Tibial artery (tissue), 4 donors: ENCODE measurements at places on chromosomes 16 and 17.

GRCh38 chr17:60036796-60037677, 41.7 kb downstream of the HEATR6 start:
- peak; percentile 71 for DNase-seq

DNA sequence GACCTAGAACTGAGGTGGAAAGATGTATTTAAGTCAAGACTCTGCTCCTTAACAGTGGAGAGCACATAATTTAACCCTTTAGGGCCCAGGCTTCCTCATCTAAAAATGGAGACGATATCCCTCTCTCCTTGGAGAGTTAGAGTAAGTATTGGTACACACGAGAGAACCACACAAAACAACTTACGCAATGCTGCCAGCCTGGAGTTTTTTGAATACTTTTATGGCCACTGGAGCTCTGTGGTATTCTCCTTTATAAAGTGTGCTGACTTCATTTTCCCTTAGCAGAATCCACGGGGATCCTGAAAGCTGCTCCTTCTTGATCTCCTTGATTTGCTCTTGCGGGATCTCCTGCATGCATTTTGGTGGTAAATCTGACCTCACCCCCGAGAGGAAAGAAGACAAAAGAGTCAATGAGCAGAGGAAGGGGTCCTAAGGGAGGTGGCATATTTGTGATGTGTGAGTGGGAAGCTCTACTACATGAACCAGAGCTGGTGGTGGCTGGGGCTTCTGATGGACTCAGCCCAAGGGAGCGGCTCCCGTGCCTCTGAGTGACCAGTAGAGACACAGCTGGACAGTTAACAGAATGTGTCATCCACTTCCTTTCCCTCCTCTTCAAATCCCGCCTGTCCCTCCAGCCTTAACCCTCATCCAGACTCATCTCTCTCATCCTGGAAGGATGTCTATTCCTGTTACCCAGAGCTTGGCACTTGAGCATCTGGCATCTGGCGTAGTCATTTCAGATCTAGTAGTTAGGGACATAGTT, 9.4 kb downstream of the MLKL start:
- DNase-seq: no peak

GRCh38 chr16:89020068-89020924, 43.3 kb upstream of the CBFA2T3 start:
- no peak for DNase-seq

- DNase-seq: no peak
Measured at GRCh38 chr17:47851764-47852112, 775 bp upstream of the SP6 start.

GRCh38 chr16:84700446-84701300, 873 bp downstream of the USP10 start:
- no peak for DNase-seq

- no peak for DNase-seq
Measured at GRCh38 chr17:57468932-57469775, 212.8 kb downstream of the MSI2 start.

- no peak for DNase-seq
Measured at GRCh38 chr16:29779474-29779873, 1.4 kb downstream of the ZG16 start.

- DNase-seq: no peak
Measured at GRCh38 chr17:6105649-6106007, 35.4 kb downstream of the WSCD1 start.

GRCh38 chr16:53090286-53090590, 35.4 kb downstream of the CHD9 start:
- DNase-seq: no peak

DNA sequence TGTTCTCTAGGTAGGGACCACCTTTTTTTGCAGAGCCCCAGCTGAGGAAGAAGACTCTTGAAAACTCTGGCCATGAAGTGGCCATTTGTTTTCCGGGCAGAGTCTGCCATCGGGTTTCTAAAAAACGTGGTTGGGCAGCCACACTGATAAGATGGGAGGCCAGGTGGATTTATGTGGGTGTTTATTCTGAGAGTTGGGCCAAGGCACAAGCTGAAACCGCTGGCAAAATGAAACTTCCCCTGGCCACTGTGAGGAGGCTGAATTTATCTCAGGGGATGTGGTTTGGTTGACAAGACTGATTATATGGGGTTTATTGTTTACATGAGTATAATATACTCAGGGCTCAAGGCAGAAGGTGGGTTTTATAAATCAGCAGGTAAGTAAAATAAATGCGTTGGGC, 421.8 kb downstream of the UTP18 start:
- no peak for DNase-seq

DNA sequence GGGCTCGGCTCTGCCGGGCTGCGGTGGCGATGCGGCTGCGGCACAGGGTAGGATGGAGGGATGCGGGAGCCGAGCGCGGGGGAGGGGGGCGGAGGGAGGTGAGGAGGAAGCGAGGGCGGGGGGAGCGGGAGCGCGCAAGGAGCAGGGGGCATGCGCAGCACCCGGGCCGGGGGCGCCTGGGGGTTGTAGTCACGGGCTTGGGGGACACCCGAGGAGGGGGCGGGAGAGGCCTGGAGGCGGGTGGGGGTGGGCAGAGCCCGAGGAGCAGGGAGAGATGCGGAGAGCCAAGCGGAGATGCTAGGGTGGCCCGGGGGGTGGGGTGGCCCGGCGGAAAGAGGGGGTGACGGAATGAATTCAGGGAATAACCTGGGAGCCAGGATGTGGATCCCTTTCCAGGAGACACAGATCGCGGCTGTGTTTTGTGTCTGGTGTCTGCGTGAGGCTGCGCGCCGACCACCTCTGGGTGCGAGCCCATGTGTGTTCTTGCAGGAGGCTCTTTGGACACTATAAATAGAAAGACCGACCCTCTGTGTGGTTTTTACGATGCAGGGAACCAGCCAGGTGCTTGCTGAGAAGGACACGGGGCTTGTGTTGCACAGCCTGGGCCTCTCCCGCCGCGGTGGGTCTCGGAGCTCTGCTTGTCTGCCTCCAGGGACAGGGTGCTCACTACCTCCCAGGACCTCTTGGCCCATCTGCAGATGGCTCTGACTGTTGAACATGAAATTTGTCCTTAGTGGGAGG, at the start of gene STX1B:
TSS of gene STX1B (minus strand) at position 54 of the 741 bp plus-strand sequence. CDS start 242 bp downstream, outside the sequence.
- no peak for DNase-seq

- DNase-seq: no peak
Measured at GRCh38 chr17:59451706-59452105, 113.7 kb upstream of the DHX40 start.

GRCh38 chr17:16301963-16302855, 51.1 kb downstream of the CENPV start:
- no peak for DNase-seq

- DNase-seq: no peak
Measured at GRCh38 chr17:58691701-58692238, at the start of gene TEX14. Gene TEX14, minus strand, starts transcription at chr17:58692045. Its CDS starts 40,044 bp downstream, at chr17:58652001.

- DNase-seq: no peak
Measured at GRCh38 chr16:3389663-3390338, 11.0 kb downstream of the ZSCAN32 start.

DNA sequence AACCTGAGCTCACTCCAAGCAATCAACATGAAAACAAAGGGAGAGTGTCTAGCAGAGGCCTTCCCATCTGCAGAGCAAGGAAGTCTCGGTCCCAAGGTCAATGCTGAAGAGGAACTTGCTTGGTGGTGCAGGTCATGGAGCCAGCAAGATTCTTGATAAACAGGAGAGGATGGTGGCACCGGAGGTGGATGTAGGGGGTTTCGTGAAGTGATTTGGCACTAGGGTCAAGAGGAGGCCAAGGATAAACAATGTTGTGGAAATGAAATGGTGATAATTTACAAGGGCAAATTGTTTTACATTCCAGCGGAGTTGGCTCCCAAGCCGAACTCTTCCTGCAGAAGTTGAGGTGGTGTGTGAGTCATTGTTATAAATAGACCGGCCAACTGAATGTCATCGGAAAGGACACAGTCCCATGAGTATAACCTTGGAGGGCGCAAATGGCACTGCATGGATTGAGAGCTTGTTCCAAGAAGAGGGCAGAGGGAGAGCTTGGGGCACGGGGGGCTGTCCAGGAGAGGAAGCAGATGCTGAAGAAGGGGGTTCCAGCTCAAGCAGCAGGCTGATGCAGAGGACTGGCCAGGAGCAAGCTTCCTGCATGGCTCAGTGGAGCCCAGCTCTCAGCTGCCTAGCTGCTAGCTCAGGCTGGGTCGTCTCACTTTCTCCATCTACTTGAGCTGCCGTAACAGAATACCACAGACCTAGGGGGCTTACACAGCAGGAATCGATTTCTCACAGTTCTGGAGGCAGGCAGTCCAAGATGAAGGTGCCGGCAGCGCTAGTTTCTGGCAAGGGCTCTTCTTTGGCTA, 136.6 kb downstream of the COPRS start:
- no peak for DNase-seq

GRCh38 chr16:17448640-17449638, 21.8 kb downstream of the XYLT1 start:
- peak; percentile 49 for DNase-seq

DNA sequence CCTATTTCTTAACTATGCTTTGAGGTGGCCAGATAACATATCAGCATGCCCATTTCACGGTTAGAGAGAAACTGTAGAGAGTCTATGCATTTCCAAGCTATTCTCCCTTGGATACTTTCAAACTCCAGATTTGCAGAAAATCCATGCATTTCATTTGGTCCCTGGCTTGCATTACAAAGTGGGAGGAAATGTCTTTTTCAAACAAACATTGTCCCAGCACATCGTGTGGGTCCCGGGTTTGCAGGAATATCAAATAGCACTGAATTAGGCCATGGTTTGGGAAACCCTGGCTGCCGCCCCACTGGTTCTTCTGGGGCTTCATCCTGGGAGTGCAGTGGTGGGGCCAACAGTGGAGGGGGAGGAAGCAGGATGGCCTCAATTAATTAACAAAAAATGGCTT, 171.9 kb downstream of the IRX5 start:
- DNase-seq: no peak

DNA sequence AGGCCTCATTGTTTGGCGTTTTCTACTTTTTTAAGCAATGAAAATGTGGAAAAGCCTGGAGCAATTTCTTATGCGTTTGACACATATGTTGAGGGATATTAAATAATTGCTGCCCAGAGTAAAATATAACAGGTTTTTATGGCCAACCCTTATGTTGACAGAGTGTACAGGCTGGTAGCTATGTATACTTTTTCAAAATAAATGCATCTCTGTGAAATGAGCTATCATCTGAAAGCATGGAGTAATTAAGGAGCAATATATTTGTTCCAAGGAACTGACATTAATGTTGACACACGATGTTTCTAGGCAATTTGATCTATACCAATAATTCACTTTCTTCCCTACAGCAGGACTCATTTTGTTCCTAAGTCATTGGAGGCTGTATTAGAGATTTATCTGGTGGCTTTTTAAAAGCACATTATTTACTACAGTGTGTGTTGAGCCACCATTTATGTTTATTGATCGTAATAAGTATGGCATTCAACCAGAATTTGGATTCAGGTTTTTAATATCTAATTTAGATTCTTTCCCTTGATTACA, 11.9 kb upstream of the KRT20 start:
- DNase-seq: no peak

- DNase-seq: no peak
Measured at GRCh38 chr16:56866955-56867830, 2.2 kb downstream of the SLC12A3 start.

GRCh38 chr16:79001156-79001967, 599.2 kb downstream of the MAF start:
- DNase-seq: no peak

- no peak for DNase-seq
Measured at GRCh38 chr16:56589141-56590039, at the start of gene MT3. Gene MT3, plus strand, starts transcription at chr16:56589528. Its CDS starts 63 bp downstream, at chr16:56589591.

GRCh38 chr16:31050280-31051030, 17.1 kb downstream of the STX4 start:
- DNase-seq: no peak
